Mesothelial cell of epicardium (in vitro differentiated cells): ENCODE measurements at places on chromosomes 13 and 19. TPM values are rescaled to one million over a fixed set of nuclear protein-coding genes. Genes with fewer than 3 reads are reported as not detected.

- peaks cover 15% of the 10 kb centered on the region for H3K27me3 ChIP-seq
- H3K27ac ChIP-seq: no peak overlapping the region
- H3K36me3 ChIP-seq: no peaks in the 10 kb centered on the region
- peaks cover 20% of the 10 kb centered on the region for H3K4me1 ChIP-seq
Measured at GRCh38 chr13:75194717-75195462, 287.1 kb downstream of the TBC1D4 start.

Gene ENOX1
- total RNA-seq: 2.5 to 3.0 TPM (median 3.0 TPM) in 3 replicates

DNA sequence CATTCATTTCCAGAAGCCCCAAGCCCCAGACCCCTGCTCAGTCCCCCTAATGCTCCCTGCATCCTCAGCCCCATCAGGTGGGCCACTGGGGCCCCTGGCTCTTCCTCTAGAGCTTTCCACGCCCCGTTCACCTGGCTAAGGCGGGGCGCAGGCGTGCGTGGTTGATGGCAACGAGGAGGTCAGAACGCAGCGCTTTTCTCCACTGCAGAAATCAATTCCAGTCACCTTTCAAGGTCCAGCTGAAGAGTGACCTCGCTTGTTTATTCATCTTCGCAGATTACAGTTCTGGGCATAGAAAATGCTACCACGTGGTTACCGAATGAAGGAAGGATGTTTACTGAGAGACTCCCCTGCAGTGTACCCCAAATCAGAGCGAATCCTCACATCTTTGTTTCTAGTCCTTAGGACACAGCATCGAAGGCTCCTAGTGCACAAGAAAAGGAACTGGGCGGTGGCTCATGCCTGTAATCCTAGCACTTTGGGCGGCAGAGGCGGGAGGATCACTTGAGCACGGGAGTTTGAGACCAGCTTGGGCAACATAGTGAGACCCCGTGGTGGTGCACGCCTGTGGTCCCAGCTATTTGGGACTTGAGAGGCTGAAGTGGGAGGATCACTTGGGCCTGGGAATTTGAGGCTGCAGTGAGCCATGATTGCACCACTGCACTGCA lies 828 bp upstream of the PBX4 start:
- H3K4me3 ChIP-seq: peak overlapping the region; percentile 73
- H3K27ac ChIP-seq: peak overlapping the region; percentile 84
- H3K27me3 ChIP-seq: no peaks in the 10 kb centered on the region
- DNase-seq: no peak

DNA sequence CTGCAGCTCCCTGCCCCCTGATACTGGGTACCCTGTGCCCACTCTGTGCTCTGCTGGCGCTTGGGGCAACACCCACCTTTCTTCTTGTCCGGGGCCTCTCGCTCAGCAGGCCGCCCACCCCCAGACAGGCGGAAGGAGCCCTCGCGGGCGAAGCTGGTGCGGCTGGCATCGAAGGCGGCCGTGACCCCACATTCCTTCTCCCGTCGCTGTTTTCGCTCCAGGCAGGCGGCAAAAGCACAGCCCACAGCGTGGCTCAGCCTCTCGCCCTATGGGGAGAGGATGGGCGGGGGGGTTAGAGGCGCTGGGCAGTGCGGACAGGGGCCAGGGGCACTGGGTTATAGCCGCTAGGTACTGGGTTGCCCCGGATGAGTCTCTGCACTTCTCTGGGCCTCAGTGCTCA lies 13.3 kb downstream of the NUMBL start:
- no peak for DNase-seq
- peaks cover 23% of the 10 kb centered on the region for H3K36me3 ChIP-seq
- H3K27me3 ChIP-seq: no peaks in the 10 kb centered on the region
- H3K4me3 ChIP-seq: no peak overlapping the region
- H3K4me1 ChIP-seq: no peaks in the 10 kb centered on the region

Gene PGLYRP1
- total RNA-seq: not detected in 3 replicates

- no peaks in the 10 kb centered on the region for H3K27me3 ChIP-seq
- no peaks in the 10 kb centered on the region for H3K4me1 ChIP-seq
- DNase-seq: no peak
- H3K36me3 ChIP-seq: peaks cover 46% of the 10 kb centered on the region
- H3K27ac ChIP-seq: no peak overlapping the region
Measured at GRCh38 chr13:74114641-74115040, 19.6 kb downstream of the KLF12 start.

- no peak overlapping the region for H3K4me3 ChIP-seq
- peaks cover 74% of the 10 kb centered on the region for H3K27me3 ChIP-seq
Measured at GRCh38 chr19:29315556-29316190, 102.7 kb upstream of the UQCRFS1 start.

Gene ZNF699
- 9.5 to 11.2 TPM (median 10.1 TPM) in 3 replicates for total RNA-seq

Gene PRKACA
- total RNA-seq: 80.9 to 87.7 TPM (median 82.9 TPM) in 3 replicates

Gene ELSPBP1
- 1.0 TPM in 1 of 3 replicates, not detected in the others for total RNA-seq

- no peak overlapping the region for H3K4me3 ChIP-seq
- H3K27ac ChIP-seq: no peak overlapping the region
Measured at GRCh38 chr13:40243982-40244381, 422.5 kb downstream of the FOXO1 start.

DNA sequence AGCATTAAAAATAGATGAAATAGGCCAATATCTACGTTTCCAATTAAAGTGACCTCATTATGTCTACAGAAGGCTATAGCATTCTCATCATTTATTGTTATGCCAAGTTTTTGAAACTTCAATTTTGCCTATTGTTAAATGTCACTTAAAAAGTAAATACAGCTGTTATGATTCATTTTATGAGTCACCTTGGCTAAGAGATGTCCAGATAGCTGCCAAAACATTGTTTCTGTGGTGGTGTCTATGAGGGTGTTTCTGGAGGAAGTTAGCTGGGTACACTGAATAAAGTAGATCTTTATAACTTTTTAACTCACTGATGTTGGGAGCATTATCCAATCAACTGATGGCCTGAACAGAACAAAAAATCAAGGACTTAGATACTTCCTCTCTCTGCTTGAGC lies 1209.7 kb upstream of the PCDH9 start:
- no peaks in the 10 kb centered on the region for H3K4me1 ChIP-seq
- no peak for DNase-seq
- H3K36me3 ChIP-seq: no peaks in the 10 kb centered on the region
- H3K27me3 ChIP-seq: no peaks in the 10 kb centered on the region
- H3K27ac ChIP-seq: no peak overlapping the region
- no peak overlapping the region for H3K4me3 ChIP-seq
